ENCODE measurements at places on chromosomes 11 and 22. TPM values are rescaled to one million over a fixed set of nuclear protein-coding genes. Genes with fewer than 3 reads are reported as not detected.

Gene TIMM10
- 155 TPM for total RNA-seq

Gene OTOG
- not detected for total RNA-seq

Gene ABCC8
- 11.8 TPM for total RNA-seq

Gene CTTN
- total RNA-seq = 225 TPM

Gene PNPLA5
- 0.06 TPM for total RNA-seq

Gene ADAMTS8
- total RNA-seq = 2.5 TPM

Gene RTN4RL2
- 90.3 TPM for total RNA-seq

Gene DDTL
- 1.7 TPM for total RNA-seq

Gene PHLDA2
- 81.8 TPM for total RNA-seq

Gene SLCO2B1
- total RNA-seq = 2.9 TPM

Gene CFAP300
- total RNA-seq = 5.2 TPM

Gene AIFM3
- total RNA-seq = 3.2 TPM

Measured in A549 treated with AZD2906 at 1 μM for 4 hours (cell line).